Esophagus mucosa (tissue), 1 donor: ENCODE measurements at places on chromosomes 12 and 14.

DNA sequence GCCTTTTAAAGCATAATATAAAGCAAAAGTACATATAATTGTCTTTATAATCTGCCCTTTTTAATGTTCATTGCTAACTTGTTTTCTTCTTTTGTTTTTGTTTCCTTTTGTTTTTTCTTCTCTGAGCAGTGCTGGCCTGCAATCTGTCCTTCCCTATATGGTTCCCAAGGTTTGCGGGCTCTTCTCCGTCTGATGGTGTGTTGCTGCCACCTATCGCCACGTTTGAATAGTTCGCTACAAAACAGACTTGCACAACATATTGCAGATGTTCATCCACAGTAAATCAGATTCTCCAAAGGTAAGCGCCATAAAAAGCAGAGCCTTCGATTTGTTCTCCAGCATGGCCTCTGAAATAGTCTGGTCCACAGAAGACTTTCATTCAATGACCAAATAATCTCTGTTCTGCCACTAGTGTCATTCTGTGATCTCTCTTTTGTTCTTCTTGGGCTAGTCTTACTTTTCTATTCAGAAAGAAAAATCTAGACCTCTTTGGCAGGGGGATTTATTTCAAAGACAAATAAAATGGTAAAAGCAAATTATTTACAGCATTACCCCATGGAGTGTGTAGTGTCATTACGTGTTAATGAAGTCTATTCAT is 33.5 kb downstream of the C12orf50 start:
- peak; percentile 80 for ATAC-seq

DNA sequence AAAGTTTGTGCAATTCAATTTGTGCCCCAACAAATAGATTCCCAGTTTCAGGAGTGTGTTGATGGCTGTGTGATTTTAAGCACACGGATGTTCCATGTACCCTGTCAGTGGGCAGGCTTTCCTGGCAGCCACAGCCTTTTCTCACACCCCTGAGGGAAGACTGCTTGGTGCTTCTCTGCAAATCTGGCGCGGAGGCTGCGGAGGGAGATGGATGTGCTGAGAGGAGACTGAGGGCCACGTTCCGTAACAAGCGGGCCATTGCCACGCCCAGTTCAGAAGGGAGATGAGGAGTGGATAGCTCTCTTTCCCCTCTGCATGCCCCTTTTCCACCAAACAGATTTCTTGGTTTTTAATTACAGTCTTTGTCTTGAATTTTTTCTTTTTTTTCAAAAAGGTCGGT is 89.1 kb downstream of the BEGAIN start:
- no peak for ATAC-seq

DNA sequence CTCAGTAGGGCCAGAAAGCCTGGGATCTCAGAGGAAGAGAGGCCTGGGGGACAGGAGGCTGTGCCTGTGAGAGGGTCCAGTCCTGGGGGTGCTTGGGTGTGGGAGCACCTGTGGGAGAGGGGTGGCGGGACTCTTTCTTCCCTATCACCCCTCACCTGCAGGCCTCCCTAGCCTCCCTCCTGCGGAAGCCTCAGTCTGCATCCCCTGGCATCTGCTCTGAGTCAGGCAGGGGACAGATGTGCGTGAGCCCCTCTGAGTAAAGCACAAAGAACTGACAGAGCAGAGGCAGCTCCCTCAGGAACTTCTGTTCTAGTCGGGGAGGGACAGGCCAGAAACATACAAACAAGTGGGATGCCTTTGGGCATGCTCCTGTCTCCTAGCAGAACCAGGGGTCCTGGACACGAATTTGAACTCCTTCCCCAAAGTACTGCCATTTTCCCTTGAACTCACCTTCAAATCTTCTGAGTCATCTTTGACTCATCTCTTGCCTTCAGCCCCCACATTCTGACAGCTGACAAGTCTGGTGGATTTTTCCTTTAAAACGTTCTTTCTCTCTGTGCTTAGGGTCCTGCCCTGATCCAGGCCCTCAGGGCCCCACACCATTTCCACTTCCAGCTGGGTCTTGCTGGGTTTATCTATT is 8.5 kb upstream of the HSP90AA1 start:
- ATAC-seq = no peak

- peak; percentile 88 for ATAC-seq
These were observed 243.7 kb downstream of the SLC16A7 start for GRCh38 chr12:59839514-59839913.

GRCh38 chr12:64090047-64090446 is 132.0 kb downstream of the KICS2 start:
- ATAC-seq = no peak

DNA sequence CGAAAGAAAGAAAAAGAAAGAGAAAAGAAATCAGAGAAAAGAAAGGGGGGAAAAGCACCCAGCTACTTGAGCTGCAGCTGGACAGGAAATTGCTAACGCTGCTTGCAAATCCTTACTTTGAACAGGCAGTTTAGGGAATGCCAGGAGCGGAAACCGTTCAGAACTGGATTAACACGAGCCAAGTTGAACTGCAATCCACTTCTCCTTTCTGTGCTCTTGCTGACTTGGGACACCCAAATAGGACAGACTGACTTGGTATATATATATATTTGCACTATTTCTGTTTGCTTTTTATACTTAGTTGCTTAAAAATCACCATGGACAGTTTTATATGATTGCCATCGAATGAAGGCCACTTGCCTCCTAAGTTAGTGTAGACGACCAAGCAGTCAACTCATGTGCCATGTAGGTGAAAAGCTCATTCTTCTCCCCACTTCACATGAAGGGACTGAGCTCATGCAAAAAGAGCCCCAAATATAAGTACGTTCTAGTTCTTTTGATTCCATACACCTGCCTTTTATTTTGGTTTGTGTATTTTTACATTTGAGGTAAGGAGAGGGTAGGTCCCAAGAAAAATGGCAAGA is 5.5 kb downstream of the DUSP6 start:
- no peak for ATAC-seq

- no peak for ATAC-seq
These were observed 188.7 kb downstream of the PRKD1 start for GRCh38 chr14:29738950-29739349.

DNA sequence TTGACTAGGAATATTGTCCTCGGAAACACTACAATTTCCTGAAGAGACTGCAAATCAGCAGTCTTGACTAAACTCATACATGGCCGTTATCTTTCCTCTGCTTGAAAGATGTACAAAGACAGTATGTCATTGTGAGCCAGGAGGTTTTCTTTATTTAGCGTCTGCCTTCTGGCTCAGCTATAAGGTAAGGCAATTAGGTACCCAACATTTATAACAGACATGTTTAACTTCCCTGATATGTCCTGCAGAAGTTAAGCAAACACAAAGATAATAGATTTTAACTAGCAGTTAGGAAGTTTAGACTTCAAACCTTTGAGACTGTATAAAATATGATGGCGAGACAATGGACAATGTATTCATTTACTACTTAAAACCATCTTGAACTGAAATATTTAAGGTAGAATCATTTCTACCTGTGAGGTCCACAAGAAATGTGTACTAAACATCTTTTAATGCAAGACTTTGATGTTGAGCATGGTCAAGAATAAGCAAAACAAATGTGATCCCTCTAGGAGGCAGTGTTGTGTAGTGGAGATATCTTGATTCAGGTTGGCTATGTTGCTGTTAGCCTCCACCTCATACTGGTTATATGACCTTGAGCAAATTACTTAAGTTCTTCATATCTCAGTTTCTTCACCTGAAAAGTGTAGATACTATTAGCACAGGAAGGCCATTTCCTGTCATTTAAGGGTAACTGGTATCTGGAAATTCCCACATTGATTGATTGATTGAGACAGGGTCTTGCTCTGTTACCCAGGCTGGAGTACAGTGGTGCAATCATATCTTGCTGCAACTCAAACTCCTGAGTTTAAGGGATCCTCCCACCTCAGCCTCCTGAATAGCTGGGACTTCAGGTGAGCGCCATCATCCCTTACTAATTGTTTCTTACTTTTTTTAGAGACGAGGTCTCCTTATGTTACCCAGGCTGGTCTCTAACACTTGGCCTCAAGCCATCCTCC is 96.3 kb upstream of the EEA1 start:
- peak; percentile 78 for ATAC-seq

DNA sequence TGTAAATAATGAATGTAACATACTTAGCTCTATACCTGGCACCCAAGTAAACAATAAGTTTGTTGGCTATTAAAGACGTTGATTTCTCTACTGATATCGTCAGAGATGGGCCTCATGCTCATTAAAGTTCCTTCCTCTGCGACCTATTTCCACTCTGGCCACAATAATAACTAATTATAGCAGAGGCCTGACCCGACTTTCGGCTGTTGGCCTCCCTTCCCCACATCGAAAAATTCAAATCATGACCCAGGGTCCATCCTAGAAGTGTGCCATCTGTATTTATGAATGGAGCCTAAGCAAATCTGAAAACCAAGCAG is 321 bp upstream of the USP30 start:
- ATAC-seq = no peak

GRCh38 chr14:99315197-99315596 is 43.2 kb upstream of the BCL11B start:
- no peak for ATAC-seq

DNA sequence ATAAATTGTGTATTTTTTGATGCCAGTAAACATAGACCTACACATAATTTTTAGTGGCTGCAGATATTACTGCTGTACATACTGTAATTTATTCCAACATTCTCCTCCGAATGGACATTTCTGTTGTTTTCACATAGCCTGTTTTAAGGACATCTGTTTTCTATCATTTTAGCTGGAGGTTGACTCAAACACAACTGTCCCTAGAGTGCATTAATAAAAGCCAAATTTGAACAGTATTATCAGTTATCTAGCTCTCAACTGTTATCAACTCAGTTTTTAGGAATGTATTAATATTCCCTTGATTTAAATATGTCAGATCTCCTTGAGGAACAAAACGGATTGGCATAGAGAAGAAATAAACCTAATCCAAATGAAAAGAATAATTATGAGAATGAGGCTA is 17.2 kb upstream of the PIWIL1 start:
- no peak for ATAC-seq

DNA sequence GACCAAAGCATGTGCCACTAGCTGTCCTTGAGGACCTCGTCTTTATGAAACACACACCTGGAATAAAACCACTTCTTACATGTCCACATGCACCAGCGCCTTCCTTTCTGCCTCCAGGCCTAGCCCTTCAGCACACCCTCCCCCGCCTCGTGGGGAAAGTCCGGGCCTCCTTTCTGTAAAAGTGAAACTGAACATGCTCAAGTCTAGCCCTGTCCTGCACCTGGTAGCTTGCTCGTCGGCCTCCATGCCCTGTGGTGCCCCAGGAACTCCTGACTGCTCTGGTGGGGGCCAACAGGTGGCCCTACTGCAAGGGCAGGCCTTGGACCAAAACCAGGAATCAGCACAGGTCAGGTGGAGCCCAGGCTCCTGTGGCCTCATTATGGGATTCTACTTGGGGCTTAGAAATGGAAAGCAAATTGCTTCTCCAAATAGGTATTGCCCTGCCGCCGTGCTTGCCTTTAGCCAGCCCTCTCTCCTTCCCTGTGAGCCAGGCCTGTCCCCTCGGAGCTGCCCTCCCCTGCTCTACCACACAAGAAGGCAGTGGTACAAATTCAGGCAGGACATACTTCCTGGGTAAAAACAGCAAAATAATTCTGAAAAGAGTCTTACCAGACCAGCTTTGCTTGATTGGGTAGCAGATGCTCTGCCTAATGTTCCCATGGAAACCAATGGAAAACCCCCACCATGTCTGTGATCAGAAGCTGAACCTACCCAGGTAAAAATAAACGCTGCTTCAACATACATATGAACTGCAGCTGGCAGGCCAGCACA is 43.5 kb downstream of the ERH start:
- peak; percentile 53 for ATAC-seq

DNA sequence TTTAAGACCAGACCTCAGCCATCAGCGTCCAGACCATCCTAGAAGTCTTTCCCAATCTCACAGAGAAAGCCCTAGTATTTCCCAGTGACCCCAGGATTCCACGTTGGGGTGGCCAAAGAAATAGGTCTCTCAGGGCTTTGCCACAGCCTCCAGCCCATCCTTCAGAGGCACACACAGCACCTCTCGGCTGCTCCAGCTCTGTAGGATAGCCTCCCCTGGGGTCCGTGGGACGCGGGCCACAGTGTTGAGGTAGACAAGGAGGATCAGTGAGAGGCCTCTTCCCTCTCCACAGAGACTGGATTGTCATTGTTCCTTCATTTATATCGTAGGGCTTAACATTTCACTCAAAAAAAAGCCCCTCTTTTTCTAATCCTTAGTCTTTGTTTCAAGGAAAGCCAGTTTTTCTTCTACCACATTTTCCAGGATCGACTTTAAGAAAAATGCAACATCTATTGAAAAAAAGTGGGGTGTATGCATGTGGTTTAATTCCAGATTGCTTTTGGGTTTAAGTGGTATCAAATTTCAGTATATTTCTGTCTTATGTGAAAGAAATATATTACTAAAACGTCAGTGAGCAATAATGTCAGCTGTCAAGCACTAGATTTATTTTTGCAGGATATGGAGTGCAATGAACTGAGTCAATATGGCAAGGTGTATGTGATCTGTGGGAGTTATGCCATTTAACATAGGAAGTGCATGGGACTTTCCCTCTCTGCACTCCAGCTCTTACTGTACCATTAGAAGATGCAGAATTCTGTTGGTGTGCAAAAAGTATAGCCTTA is 187.5 kb downstream of the MSRB3 start:
- no peak for ATAC-seq

DNA sequence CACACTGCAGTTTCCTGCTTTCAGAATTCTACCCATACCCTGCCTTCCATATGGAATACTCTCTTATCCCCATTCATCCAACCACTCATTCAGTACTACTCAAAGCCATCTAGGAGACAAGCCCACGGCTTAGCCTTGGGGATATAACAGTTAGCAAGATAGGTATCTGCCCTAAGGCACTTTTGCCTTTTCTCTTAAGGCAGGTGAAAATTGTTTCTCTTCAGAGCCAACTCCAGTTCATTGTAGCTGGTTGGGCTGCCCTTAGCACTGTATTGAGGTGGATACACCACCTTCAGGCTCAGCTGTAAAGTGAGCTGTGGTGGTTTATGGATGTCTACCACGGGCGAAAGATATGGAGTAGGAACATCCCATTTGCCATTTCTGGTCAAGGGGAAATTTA is 729.7 kb upstream of the TBX3 start:
- ATAC-seq = no peak

GRCh38 chr12:75481013-75481705 is 604 bp downstream of the GLIPR1 start:
- ATAC-seq = no peak

DNA sequence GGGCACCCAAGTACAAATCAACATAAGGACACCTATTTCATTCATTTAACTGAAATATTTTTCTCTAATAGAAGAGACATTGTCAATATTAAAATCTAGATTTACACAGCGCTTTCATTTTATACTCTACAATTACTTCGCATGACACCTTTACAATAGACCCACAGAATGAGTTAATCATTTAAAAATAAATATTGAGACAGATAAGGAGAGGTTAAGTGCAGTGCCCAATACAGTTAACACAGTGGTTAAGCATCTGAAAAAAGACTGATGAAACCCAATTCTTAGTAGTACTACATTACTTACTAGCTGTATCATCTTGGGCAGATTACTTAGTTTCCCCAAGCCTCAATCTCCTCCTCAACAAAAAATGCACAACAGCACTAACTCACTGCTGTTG is 116.2 kb downstream of the DENND5B start:
- ATAC-seq = no peak

- ATAC-seq = no peak
These were observed 1.2 kb upstream of the TRHDE start for GRCh38 chr12:72270961-72271360.

GRCh38 chr12:48966177-48966895 is 5.2 kb downstream of the WNT10B start:
- ATAC-seq = no peak
